ENCODE measurements at places on chromosomes 2 and 18.

DNA sequence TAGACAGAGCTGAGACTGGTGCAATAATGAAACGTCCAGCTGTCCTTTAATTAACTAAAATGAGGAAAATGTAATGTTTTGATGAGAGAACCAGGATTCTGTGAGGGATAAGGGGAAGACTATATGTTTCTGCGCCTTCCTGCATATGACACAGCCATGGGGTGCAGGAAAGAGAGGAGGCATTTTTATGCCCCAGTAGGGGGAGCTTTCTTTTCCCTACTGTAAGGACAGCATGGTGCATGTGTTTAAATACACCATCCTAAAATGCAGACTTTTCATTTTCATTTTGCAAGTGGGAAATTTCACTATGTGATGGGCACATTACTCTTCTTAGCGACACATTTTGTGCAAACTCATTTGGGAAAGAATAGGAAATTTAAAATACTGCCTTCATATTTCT, 446.1 kb downstream of the ARHGAP15 start:
- DNase-seq = peak; percentile 28

DNA sequence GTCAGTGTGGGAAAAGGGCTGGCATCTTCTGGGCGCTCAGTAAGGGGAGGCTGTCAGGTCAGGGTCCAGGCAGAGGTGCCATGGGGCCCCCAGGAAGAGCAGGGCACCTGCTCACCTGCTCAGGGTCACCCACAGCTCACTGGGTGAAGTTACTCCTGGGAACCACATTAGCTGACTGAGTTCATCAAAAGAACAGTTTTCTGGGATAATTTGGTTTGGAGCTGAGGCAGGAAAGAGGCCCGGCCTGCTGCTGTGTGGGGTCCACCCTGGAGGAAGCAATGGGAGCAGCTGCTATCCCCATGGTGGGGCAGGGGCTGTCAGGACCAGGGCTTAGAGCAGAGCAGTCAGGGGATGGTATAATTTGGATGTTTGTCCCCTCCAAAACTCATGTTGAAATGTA, 97.2 kb upstream of the GPC1 start:
- DNase-seq = no peak

GRCh38 chr2:134181219-134181618, 72.7 kb upstream of the MGAT5 start:
- DNase-seq = peak; percentile 76

DNA sequence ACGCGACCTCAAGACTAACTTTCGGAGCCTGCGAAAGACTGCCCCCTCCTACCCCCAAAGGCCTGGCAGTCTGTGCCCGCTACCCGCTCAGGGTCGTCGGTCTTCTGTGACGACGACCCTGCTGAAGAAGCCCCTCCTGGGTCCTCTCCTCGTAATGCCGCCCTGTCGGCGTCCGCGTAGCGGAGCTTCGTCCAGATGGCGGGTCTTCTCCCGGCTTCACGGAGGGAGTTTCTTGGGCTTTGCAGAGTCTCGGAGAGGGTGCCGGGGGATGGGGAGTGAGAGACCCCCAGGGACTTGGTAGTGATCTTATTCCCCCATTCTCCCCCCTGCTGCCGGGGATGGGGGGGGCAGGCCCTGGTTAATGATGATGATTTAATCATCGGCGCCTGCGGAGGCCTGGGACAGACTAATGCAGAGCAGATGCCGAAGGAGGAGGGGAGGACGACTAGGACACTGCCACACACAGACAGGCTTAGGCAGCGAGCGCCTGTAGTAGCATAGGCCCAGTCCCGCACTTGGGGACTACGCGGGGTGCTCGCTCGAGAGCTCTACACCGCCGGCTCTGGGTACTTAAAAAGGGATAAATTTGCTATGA, 528 bp upstream of the PCGF1 start:
- DNase-seq = peak; percentile 24

DNA sequence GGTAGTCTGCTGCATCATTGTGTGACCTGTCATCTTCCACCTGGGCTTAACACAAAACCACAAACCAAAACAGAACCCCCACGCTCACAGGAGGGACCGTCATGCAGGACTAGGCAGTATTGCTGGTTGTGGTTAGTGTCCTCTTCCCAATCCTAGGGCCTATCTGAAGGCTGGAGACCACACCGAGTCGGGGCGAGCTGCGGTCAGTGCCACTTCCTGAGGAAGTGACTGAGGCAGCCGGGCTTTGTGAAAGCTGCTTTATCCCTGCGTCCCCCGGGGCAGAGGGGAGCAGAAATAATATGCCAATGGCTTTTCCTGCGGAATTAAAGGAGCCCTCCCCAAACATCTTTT, 22.9 kb downstream of the ZNF532 start:
- peak; percentile 61 for DNase-seq

GRCh38 chr2:136527560-136527959, 237.8 kb upstream of the THSD7B start:
- DNase-seq = peak; percentile 65

DNA sequence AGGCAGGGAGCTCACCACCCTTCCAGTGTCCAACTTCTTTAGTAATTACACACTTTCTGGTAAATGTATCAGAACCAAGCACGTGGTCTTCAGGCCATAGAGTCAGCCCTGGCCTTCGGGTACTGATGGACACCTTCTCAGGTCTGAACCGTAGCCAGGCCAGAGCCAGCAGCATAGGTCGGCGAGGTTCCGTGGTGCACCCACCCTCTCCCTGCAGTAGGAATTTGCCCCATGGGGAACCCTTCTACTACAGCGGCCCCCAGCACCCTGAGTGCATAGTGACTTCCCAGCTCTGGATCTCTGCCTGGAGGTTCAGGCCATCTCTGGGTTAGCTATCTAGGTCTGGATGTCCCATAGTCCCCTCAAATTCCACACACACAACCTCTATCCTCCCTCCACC, 61.6 kb downstream of the EDAR start:
- no peak for DNase-seq

DNA sequence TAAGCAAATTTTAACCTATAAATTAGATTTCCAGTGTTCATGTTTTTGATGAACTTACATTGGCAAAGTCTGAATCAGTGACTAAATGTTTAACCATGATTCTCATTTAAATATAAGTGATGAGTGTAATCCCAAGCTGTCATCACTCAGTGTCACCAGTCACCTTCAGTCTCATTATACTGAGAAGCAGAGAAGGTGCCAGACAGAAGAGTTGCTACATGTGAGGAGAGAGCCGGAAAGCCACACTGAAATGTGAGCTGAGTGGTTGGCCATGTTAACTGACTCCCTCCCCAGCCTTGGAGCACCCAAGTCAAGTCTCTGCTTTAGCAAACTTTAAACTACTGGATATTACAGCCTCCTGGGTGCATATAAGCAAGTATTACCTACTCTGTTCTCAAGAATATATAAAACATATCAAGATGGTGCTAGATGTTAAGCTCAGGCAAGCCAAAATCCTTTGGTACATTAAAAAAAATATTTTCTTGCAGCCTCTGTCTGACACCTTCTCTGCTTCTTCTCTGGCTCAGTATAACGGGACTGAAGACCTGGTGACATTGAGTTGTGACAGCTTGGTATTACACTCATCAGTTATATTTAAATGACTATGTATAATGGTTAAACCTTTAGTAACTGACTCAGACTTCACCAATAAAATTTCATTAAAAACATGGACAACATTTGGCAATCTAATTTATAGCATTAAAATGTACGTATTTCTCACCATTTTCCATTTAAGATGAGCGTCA, 75.8 kb upstream of the MAP3K20 start:
- no peak for DNase-seq

DNA sequence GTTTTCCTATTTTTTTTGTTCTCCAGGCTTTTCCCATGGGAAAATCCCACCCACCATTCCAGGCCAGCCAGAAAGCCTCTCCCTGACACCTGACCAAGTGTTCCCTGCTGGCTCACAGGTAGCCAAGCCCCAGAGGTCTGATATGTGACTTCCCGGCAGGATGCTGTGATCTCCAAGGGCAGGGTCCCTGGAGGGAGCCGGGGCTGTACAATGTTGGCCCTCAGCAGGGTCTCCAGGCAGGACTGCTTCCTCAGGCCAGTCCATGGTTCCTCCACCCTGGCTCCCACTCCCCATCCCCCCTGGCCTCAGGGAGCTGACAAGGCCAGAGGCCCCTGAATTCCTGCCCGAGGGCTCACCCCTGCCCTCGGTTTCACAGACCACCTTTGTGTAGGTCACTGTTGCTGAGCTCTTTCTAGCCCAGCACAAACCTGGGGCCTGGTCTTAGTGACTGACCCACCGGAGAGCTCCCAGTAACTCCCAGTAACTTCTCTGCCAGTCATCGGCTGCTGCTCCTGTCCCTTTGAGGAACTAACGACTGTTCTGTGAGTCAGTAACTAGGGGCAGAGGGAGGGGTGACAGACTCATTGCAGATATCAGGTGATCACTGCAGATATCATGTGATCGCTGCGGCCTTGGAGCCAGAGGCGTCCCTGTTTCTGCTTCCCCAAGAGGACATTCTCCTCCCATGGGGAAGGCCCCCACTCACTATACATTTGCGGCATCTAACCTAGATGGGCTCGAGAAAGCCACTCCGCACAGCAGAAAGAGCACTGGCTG, 38.7 kb downstream of the SDC1 start:
- no peak for DNase-seq

DNA sequence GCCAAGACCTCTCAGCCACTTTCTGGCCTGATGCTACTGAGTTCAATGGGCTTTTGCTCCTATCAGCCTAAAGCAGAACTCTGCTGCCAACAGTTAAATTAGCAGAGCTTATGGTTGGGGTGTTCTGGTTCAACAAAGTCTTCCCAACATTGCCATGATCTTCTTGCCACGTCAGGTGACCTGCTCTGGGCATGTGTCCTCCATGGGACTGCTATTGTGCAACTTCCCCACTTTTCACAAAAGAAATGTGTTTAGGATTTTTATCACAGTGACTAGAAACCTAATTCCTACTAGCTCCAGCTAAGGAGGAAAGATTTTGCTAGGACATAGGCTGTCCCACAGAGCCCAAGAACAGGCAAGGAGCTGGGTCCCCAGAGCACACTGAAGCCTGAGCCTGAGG, 56.4 kb downstream of the ALK start:
- no peak for DNase-seq

DNA sequence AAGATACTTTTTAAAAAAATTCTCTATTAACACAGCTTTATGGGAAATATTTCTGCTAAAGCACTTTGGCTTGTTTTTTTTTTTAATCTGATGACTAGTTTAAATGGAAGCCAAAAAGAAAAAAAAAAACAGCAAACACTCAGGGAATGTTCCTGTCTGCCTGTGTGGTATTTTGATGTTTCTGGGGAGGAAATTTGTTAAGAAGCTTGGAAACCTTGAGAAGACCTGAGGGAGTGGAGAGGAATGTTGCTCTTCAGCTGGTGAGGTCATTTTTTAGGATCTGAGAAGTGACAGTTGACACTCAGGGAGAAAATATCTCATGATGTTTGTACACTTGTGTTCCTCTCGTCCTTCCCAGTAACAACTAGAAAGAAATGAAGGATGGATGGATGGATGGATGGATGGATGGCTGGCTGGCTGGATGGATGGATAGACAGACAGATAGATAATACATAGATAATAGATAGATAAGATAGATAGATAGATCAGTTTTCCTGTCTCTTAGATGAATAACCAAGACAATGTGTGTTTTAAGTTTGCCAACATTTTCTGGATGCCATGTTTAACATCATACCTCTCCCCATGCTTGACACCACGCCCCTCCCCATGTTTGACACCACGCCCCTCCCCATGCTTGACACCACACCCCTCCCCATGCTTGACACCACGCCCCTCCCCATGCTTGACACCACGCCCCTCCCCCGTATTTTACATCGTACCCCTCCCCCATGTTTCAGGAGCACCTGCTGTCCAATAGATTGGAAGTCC, 84.8 kb downstream of the CTIF start:
- DNase-seq = peak; percentile 38

DNA sequence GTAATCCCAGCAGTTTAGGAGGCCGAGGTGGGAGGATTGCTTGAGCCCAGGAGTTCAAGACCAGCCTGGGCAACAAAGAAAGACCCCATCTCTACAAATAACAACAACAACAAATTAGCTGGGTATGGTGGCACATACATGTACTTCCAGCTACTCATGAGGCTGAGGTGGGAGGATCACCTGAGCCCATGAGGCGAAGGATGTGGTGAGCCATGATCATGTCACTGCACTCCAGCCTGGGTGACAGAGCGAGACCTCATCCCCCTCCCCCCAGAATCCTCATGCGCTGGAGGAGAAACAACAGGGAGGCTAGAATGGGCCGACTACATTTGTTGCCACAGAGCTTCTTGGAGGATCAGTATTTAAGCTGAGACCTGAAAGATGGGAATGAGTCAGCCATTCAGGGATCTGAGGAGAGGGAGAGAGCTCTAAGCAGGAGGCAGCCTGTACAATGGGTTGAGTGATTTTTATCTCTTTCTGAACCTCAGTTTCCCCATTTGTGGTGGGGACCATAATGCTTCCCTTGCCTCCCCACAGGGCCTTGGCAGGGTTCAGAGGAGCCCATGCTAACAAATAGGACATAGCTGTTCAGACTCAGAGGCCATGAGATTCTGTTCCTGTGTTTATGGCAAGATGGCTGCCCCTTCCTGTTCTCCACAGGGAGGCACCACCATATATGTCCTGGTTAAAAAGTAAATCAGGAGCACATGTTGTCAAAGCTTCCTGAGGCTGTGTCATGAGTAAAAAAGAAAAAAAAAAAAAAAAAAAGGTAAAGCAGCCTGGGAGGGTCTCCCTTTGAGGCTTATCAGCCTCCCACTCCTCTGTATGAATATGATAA, 131.4 kb upstream of the HAAO start:
- DNase-seq = no peak

- DNase-seq = no peak
These were observed 157.1 kb downstream of the PRPF40A start for GRCh38 chr2:152560166-152560565.

GRCh38 chr2:98560256-98560771, 48.0 kb downstream of the COA5 start:
- DNase-seq = peak; percentile 83

DNA sequence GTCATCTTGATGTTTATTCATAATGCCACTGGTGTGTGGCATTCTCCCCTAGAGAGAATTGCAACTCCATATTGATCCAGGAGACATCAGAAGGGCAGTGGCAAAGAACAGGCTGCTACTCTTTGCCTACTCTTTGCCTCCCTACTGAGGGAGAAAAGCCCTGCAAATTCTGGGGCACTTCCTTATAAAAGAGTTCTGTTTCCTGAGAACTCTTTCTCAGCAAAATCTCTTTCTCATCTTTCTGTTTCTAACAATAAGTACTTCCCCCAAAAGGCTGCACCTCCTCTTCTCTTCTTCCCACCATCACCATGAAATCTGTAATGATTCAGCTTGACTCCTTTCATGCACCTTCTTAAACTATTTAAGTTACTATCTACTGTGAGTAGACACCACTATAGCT, 270.3 kb downstream of the MREG start:
- DNase-seq = no peak

DNA sequence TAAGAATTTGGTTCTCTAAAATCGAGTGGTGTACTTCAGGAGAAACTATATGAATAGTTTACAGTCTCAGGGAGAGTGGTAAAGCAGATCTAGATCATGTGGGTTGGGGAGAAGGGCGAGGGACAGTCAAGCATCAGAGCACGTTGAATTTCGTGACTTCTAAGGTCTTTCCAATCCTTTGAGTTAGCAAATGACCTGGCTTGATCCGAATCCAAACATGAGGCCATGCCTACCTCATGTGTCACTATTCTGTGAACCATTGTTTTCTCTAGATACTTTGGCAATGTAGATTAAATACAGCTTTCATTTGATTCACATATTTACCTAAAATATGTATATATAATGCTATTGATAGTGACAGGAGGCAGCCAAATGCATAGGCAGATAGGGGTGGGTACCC, 674.9 kb downstream of the NYAP2 start:
- no peak for DNase-seq
